ENCODE measurements at places on chromosomes 1 and 21.

DNA sequence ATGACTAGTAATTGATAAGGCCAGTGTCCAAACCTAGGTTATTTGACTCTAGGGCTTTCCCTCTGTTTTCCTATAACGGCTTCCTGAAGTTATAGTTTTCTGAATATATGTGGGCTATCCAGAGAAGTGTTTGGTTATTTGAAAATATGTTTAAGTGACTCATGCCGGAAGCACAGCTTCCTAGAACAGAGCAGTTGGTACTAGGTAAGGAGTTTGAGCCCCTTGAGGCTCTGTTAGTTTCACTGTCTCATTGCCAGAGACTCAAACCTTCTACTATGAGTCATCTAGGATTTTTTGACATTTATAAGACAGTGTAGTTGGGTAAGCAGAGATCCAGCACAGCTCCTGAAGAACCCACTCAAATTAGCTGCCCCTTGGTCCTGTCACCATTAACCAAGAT is 27.1 kb upstream of the LEPR start:
- no peak for DNase-seq

DNA sequence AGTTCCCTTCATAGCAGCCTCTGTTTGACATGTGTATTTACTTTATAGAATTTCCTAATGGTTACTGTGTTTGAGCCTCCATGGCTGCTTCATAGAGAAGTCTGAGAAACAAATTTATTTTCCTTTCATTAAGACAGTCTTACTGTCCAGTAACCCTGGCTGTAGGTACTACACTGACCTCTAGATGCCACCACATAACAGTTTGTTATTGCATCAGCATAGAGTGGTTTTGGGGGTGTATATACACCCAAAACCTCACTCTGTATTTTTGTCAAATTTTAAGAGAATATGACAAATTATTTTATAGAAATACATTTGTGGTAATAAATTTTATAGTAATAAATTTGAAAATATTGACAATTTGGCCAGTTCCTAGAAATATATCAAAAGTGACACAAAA is 57.3 kb downstream of the OBSCN start:
- DNase-seq = no peak

- no peak for DNase-seq
These were observed 695 bp upstream of the ALG14 start for GRCh38 chr1:95073446-95073845.

DNA sequence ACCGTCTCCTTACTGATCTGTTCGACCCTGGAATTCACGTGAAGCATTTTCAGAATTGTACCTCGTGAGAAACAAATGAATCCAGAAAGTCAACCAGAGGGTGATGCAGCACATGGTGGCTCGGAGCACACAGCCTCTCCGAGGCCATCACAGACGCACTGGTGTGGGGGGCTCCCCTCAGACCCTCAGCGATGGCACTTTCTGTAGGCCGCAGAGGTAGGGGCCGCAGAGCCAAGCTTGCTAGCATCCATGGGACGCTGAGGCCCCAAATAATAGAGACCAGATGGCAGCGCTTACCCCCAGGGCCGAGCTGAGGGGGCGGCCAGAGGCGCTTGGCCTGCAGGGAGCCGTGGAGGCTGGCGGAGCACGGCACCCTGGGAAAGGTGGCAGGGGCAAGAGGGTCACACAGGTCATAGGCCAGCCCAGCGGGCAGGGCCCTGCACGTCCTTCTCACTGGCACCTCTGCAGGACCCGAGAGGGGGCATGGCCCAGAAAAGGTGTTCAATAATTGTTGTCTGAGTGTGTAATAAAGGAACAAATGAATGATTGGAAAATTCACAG is 28.1 kb upstream of the COL6A2 start:
- no peak for DNase-seq

- no peak for DNase-seq
These were observed 33.4 kb downstream of the PTGER3 start for GRCh38 chr1:71014178-71014579.

DNA sequence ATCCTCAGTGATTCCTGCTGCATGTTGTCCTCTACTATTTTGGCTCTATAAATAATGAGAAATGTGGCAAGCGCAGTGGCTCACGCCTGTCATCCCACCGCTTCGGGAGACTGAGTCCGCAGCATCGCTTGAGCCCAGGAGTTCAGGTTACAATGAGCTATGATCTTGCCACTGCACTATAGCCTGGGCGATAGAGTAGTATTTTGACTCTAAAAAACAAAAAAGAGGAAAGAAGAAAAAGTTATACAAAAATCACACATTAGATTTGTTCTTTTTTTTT is 756 bp upstream of the SLC25A44 start:
- DNase-seq = no peak

DNA sequence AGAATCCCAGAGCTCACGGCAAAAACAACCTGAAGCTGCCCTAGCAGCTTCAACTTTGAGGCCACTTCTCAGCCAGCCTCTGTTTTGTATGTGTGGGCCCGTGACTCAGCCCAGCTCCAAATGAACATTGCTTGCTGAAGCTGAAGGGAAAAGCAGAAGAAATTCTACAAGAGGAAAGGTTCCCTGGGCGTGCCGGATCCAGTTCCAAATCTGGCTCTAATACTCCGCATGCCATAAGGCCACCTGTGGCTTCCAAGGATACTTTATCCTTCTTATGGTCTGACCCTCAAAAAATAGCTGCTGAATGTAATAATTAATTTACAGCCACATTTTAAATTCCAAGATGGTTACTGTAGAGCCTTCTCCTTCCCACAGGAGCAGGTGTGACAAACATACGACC is 24.3 kb downstream of the TSPAN2 start:
- DNase-seq = no peak

GRCh38 chr1:222697203-222697602 is 15.1 kb downstream of the AIDA start:
- DNase-seq = no peak

GRCh38 chr1:231935856-231936255 is 309.3 kb downstream of the DISC1 start:
- no peak for DNase-seq

GRCh38 chr1:51966559-51966958 is 23.9 kb downstream of the RAB3B start:
- DNase-seq = no peak
